ENCODE measurements at places on chromosomes 1 and 21.

DNA sequence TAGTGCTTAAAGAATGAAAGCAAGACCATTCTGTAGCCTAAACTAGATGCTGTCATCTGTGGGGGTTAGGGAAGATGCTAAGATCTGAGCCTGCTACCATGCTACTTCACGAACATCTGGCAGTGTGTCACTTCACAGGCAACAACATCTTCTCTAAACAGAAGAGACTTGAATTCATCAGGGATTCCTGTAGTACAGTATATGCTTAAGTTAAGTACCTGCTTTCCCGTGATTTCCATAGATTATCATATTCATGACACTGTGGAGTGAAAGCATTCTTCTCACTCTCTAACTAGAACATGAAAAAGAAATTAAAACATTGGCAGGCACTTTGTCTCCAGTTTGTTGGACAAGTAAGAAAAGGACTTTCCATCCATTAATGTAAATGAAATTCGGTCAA is 390.9 kb downstream of the PTBP2 start:
- DNase-seq = no peak

DNA sequence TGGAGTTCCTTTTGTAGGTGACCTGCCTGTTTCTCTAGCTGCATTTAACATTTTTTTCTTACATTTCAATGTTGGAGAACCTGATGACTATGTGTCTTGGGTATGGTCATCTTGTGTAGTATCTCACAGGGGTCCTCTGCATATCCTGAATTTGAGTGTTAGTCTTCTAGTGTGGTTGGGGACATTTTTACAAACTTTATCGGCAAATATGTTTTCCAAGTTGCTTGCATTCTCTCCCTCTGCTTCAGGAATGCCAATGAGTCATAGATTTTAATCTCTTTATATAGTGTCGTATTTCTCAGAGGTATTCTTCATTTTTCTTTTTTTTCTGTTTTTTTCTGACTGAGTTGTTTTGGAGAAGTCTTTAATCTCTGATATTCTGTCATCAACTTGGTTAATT is 684.0 kb downstream of the NCAM2 start:
- no peak for DNase-seq

DNA sequence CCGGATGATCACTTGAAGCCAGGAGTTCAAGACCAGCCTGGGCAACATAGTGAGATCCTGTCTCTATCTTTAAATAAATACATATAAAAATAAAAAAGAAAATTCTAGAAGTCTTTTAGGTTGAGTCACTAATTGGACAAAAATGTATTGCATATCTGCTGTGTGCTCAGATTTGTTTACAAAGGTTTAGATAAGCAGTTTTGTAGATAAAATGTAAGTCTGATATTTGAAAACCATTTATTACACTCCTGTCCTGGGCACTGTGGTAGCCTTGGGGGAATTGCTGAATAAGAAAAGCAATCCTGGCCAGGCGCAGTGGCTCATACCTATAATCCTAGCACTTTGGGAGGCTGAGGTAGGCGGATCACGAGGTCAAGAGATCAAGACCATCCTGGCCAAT is 11.6 kb downstream of the GMEB1 start:
- no peak for DNase-seq

- no peak for DNase-seq
These were observed 401 bp downstream of the WNT9A start for GRCh38 chr1:227947386-227947675.

GRCh38 chr1:95127380-95127779 is 10.2 kb downstream of the TLCD4 start:
- no peak for DNase-seq

Measured in CD4-positive, alpha-beta T cell treated with Interleukin-4 for 4 hours (primary cell).